ENCODE measurements at places on chromosomes 7 and 10.

DNA sequence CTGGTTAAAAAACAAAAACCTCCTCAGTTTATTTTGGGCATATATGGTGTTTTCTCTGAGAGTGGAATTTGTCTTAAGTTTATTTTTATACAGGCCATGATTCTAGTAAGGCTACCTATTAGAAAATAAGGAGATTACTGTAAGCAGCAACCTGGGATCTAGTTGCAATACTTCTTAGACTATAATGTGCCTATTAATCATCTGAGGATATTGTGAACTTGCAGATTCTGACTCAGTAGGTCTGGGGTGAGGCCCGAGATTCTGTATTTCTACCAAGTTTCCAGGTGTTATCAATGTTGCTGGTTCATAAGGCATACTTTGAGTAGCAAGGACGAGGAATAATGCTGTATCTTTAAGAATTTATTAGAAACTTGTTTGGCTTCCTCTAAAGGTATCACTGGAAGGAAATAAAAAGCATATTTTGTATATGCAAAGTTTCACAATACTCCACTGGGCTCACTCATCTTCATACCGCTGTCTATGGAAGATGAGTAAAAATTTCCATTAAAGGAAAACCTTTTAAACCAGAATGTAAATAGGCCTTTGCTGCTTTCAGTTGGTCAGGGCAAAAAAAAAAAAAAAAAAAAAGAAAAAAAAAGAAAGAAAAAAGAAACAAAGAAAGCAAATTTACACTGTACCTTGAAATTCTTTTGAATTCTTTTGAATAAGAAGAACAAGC lies 105.8 kb downstream of the BMPER start:
- H3K4me1 ChIP-seq, result no peaks in the 10 kb centered on the region
- H3K4me3 ChIP-seq, result no peak overlapping the region
- no peak overlapping the region for H3K27ac ChIP-seq
- H3K27me3 ChIP-seq, result no peaks in the 10 kb centered on the region

DNA sequence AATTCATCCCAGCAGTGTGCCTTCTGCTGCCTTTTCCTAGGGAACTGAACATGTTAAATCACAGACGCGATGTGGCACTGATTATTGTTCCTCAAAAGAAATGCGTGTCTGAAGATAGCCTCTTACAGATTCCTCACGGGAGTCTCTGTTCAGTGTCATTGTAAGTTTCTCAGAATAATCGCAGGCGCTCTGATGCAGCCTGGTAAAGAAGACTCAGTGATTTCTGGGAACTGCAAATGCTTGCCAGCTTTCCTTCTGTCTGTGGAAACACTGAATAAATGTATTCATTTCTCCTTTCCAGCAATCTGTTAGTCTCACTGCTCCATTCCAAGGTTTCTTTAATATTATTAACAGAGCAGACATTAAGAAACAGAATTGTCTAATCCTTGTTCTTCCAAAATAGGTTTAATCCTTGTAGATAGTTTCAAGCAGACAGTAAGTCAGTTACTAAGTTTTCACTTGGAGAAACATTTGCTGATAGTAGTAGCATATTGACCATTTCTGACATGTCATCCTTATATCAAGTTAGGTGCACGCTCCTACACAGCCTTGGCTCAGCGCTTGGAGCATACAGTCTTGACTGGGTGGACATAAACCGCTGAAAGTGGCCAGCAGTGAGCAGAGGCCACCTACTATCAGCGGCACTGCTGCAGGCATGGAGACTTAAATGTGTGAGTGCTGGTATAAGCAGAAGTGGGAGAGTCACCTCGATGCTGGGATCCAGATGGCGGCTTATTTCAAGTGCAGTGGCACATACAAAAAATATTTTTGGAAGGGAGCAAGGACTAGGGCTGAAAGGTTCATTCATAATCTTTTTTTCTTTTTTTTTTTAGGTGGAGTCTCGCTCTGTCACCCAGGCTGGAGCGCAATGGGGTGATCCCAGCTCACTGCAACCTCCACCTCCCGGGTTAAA lies 27.7 kb downstream of the MMRN2 start:
- no peaks in the 10 kb centered on the region for H3K27me3 ChIP-seq
- no peaks in the 10 kb centered on the region for H3K36me3 ChIP-seq
- DNase-seq, result no peak
- no peaks in the 10 kb centered on the region for H3K4me1 ChIP-seq
- no peak overlapping the region for H3K4me3 ChIP-seq

DNA sequence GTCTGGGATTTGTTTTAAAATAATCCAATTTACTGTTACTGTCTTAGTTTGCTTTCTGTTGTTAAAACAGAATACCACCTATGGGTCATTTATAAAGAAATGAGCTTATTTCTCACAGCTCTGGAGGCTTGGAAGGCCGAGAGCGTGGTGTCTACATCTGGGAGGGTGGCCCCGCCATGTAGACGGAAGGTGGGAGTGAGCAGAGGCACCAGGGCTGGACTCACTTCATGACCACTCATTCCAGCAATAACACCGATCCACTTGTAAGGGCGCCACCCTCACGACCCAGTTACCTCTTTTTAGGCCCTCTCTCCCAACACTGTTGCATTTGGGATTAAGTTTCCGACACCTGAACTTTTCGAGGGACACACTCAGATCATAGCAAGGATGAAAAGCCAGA lies 36.2 kb upstream of the CFAP46 start:
- no peak for DNase-seq
- no peaks in the 10 kb centered on the region for H3K4me1 ChIP-seq
- no peaks in the 10 kb centered on the region for H3K27me3 ChIP-seq
- H3K27ac ChIP-seq, result no peak overlapping the region
- H3K36me3 ChIP-seq, result no peaks in the 10 kb centered on the region

DNA sequence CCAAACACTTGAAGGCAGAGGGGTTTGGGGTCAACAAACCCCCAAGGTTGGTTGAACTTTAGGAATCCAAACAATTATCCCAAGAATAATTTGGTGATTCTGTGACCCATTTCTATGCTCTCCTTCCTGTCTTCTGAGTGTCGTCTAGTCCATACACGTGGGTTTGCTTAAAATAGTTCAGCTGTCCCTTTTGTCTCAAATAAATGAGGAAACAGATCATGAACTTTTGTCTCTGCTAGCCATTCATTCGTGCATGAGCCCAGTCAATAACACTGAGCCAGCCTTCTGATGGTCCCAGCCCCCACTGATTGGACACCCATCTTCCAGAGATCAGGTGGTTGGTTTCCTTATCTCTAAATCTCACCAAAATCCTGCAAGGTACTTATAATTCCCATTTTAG lies 255.4 kb downstream of the PRPF18 start:
- H3K4me3 ChIP-seq, result no peak overlapping the region
- no peaks in the 10 kb centered on the region for H3K4me1 ChIP-seq
- no peak overlapping the region for H3K27ac ChIP-seq
- no peaks in the 10 kb centered on the region for H3K36me3 ChIP-seq
- DNase-seq, result no peak
- peaks cover 14% of the 10 kb centered on the region for H3K27me3 ChIP-seq

GRCh38 chr7:87451187-87451586 lies 24.3 kb downstream of the ABCB4 start:
- no peaks in the 10 kb centered on the region for H3K36me3 ChIP-seq
- H3K27ac ChIP-seq, result no peak overlapping the region

- H3K36me3 ChIP-seq, result peaks cover 36% of the 10 kb centered on the region
- DNase-seq, result no peak
- H3K4me1 ChIP-seq, result no peaks in the 10 kb centered on the region
- no peak overlapping the region for H3K4me3 ChIP-seq
Observed at GRCh38 chr7:6655636-6656385, 18.7 kb downstream of the ZNF316 start.

- no peak overlapping the region for H3K4me3 ChIP-seq
- DNase-seq, result no peak
- no peaks in the 10 kb centered on the region for H3K36me3 ChIP-seq
- no peaks in the 10 kb centered on the region for H3K4me1 ChIP-seq
Observed at GRCh38 chr10:122098924-122099323, 110.0 kb downstream of the TACC2 start.

DNA sequence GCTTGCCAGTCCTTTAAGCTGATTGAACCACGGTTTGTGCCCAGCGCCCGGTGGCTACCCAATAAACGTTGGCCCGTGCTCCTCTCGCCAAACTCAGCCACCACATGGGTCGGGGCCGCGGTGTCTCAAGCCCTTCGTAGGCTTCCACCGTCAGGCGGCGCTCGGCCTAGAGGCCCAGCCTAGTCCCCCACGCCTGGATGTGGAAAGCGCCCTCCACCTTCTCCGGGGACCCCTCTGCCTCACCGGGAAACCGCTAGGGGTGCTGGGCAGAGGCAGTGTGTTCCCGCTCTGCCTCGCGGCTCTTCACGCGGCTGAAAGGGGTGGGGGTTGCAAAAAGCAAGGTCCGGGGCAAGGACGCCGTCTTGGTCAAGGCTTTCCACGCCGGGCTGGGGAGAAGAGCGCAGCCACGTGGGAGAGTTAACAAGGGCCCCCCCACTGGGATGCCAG lies 29.8 kb downstream of the LEP start:
- H3K4me3 ChIP-seq, result no peak overlapping the region
- H3K27ac ChIP-seq, result no peak overlapping the region
- DNase-seq, result no peak
- H3K36me3 ChIP-seq, result no peaks in the 10 kb centered on the region
- H3K27me3 ChIP-seq, result peaks cover 41% of the 10 kb centered on the region

DNA sequence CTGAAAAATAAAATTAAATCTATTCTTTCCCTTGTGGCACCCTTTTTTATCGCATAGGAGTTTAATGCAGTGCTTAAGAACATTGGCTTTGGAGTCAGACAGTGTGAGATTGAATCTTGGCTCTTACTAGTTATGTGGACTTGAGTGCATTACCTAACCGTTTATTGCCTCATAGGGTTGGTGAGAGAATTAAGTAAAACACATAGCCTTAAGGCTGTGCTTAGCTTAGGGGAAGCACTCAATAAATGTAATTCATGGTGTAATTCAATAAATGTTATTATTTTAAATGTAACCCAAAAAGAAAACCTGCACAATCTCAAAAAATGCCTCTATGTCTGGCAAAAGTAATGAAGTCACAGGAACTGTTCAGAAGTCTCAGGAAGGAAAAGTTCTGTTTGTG lies 2.7 kb downstream of the STK17A start:
- peaks cover 19% of the 10 kb centered on the region for H3K27me3 ChIP-seq
- peak overlapping the region; percentile 98 for H3K27ac ChIP-seq
- peak; percentile 60 for DNase-seq
- peak overlapping the region; percentile 93 for H3K4me3 ChIP-seq
- peaks cover 47% of the 10 kb centered on the region for H3K4me1 ChIP-seq

GRCh38 chr10:80275756-80276155 lies 13.7 kb downstream of the MAT1A start:
- no peak overlapping the region for H3K27ac ChIP-seq
- no peak for DNase-seq
- H3K36me3 ChIP-seq, result no peaks in the 10 kb centered on the region
- H3K4me3 ChIP-seq, result no peak overlapping the region

- no peak for DNase-seq
- no peak overlapping the region for H3K4me3 ChIP-seq
- H3K27me3 ChIP-seq, result peaks cover 40% of the 10 kb centered on the region
- no peak overlapping the region for H3K27ac ChIP-seq
- no peaks in the 10 kb centered on the region for H3K36me3 ChIP-seq
Observed at GRCh38 chr10:100607439-100607838, 71.7 kb downstream of the HIF1AN start.

GRCh38 chr7:113652501-113652900 lies 266.3 kb downstream of the PPP1R3A start:
- H3K36me3 ChIP-seq, result no peaks in the 10 kb centered on the region
- H3K4me3 ChIP-seq, result no peak overlapping the region
- no peak overlapping the region for H3K27ac ChIP-seq
- H3K4me1 ChIP-seq, result no peaks in the 10 kb centered on the region
- H3K27me3 ChIP-seq, result no peaks in the 10 kb centered on the region

DNA sequence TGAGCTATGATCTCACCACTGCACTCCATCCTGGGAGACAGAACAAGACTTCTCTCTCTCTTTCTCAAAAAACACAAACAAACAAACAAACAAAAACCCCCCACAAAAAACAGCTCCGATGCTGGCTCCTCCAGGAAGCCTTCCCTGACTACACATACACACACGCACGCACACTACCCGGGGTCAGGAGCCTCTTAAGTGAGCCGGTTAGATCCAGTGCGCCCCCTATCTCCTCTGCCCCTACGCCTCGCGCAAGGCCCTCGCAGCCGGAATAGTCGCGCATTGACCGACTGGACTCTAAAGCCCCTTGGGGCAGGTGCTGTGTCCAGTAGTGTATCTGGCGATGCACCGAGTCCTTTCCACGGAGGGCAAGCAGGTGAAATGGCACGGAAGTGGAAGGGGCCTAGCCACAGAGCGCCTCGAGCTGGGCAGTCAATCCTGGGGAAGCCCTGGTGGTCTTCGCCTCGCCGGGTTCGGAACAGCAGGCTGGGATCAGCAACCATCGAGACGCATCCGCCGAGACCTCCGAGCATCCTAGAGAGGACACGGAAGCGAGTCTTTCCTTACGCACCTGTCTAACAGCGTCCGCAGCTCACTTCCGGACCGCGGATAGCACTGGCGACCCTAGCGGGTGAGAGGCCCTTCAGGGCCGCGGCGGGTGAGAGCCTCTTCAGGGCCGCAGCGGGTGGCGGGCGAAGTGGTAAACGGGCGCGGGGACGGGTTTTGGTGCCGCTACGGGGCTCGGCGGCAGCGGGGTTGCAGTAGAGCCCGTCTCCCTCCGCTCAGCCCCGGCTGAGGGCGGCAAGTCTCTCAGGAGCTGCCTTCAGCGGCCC lies at the start of gene ZSCAN25:
Gene ZSCAN25 (plus strand): TSS at position 588 of the 833 bp plus-strand sequence. CDS start 2,661 bp downstream, outside the sequence.
- peaks cover 35% of the 10 kb centered on the region for H3K4me1 ChIP-seq
- peaks cover 38% of the 10 kb centered on the region for H3K36me3 ChIP-seq
- H3K27me3 ChIP-seq, result no peaks in the 10 kb centered on the region
- DNase-seq, result peak; percentile 95
- H3K27ac ChIP-seq, result peak within 1 kb of the TSS; percentile 97
- H3K4me3 ChIP-seq, result peak within 1 kb of the TSS; percentile 96

GRCh38 chr7:132475669-132476116 lies 100.6 kb downstream of the PLXNA4 start:
- H3K4me3 ChIP-seq, result no peak overlapping the region
- no peak overlapping the region for H3K27ac ChIP-seq
- DNase-seq, result no peak
- peaks cover 43% of the 10 kb centered on the region for H3K27me3 ChIP-seq
- H3K36me3 ChIP-seq, result peaks cover 2% of the 10 kb centered on the region

- no peak for DNase-seq
- H3K36me3 ChIP-seq, result peaks cover 17% of the 10 kb centered on the region
- H3K4me3 ChIP-seq, result no peak overlapping the region
- H3K27me3 ChIP-seq, result no peaks in the 10 kb centered on the region
- H3K27ac ChIP-seq, result no peak overlapping the region
Observed at GRCh38 chr7:75042286-75042685, 31.3 kb downstream of the RCC1L start.

DNA sequence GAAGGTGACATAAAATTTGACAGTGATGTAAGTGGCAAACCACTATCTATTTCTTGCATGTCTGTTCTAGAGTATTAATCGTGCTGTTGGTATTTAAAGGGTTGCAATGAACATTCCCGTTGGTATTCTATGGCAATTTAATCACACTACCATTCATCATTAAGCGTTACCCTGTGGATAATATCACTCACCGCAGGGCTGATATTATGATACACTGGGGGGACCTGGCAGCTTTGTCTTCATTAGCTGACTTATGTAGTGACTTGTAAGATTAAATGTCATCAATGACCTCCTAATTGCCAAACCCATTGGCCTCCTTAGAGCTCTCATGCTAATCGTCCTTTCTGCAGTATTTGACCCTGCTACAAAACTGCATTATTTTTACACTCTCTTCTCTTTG lies 624.5 kb upstream of the VSTM2A start:
- H3K4me1 ChIP-seq, result no peaks in the 10 kb centered on the region
- no peaks in the 10 kb centered on the region for H3K27me3 ChIP-seq
- no peaks in the 10 kb centered on the region for H3K36me3 ChIP-seq
- DNase-seq, result no peak
- H3K27ac ChIP-seq, result no peak overlapping the region

- H3K27ac ChIP-seq, result peak overlapping the region; percentile 58
- peaks cover 30% of the 10 kb centered on the region for H3K4me1 ChIP-seq
- H3K4me3 ChIP-seq, result no peak overlapping the region
- H3K36me3 ChIP-seq, result peaks cover 3% of the 10 kb centered on the region
Observed at GRCh38 chr10:24900888-24901685, 51.3 kb downstream of the PRTFDC1 start.

- DNase-seq, result peak; percentile 70
- no peak overlapping the region for H3K4me3 ChIP-seq
Observed at GRCh38 chr10:52644373-52645186, 128.0 kb downstream of the MBL2 start.

Data from activated CD4-positive, alpha-beta T cell treated with anti-CD3 and anti-CD28 coated beads, Interleukin-2, amount 10 ng/mL, durations not matched to agents 24 days and 14 days (primary cell).